ENCODE measurements at places on chromosomes 3 and 15.

DNA sequence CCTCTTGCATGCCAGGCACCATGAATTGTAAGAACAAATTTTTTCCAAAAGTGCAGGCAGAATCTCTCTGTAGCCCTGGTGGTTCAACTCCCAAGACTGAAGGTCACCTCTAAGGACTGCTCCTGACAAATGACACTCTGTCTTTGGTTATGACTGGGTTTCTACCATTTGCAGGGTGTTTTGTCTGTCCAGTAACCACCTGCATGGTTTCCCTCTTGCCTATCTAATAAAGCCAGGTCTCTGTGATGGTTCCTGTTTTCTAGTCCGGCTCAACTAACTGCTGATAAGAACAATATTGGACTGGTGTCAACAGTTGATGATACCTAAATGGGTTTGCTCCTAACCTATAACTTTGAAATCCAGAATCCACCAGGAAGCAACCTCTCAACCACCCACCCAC, 43.7 kb downstream of the ATP8B4 start:
- no peak for DNase-seq

DNA sequence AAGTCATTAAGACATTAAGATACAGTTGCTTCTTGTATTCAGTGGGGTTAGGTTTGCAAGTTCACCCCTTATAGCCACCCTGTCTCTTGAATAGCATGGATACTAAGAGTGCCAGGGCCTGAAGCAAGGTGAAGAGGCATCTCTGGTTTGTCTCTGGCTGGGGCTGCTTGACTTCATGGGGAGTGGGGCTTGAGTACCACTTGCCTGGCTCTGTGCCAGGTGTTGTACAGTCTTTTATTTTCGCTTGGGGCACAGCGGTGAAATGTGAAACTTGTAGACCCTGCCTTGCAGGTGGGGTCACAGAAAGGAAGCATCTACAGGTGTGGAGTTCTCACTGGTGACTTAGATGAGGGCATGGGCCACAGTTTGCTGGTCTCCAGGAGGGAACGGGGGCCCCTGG, 152.1 kb downstream of the PDE8A start:
- no peak for DNase-seq

- no peak for DNase-seq
Measured at GRCh38 chr3:101638261-101638745, 38.6 kb downstream of the ZBTB11 start.

DNA sequence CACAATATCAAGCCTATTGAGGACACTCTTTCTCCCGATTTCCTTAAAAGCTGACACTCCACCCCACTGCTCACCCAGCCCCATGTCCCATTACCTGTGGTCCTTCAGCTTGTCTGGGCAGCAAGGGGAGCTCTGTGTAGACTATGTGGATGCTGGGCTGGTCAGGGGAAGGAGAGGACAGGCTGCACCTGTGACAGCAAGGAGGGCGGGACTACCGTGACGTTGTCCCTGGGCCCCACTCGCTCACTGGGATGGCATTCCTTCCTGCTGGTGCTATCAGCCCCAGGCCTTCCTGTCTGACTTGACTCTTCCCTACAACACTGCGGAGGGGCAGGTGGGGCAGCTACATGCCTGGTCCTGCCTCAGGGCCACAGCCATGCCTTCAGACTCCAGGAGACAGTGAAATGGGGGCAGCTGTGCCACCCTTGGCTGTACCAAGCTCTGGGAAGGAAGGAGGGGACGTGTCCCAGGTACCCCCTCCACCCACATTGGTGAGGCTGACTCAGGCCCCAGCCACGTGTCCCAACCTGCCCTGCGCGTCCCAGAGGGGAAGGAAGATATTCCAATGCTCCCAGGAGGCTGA, at the start of gene TMEM40:
Gene TMEM40, minus strand, starts transcription at position 163 of the 583 bp plus-strand sequence. CDS start 9,427 bp downstream, outside the sequence.
- DNase-seq, result no peak

GRCh38 chr3:159910991-159911663, 77.5 kb upstream of the IL12A start:
- no peak for DNase-seq

GRCh38 chr15:95327183-95327525, 1003.3 kb upstream of the NR2F2 start:
- DNase-seq, result no peak

DNA sequence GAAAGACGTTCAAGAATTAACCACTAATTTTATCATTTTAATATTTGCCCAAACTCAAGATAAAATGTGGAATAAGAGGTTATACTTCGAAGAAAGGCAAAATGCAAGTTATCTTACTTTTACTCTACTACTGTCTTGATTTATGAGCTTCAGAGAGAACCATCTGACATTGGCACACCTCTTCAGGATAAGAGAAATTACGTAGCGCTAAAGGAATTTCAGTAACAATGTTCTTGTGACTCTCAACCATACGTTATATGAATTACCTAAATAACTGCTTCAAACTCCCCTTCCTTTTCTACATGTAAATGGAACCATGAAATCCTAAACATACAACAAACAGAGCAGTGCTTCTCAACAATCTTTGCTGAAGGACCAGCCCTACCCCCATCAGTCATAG, 96.8 kb downstream of the ZNF385D start:
- DNase-seq, result no peak

Measured in lung (tissue), 17 donors.